ENCODE measurements at places on chromosomes 5 and 9.

DNA sequence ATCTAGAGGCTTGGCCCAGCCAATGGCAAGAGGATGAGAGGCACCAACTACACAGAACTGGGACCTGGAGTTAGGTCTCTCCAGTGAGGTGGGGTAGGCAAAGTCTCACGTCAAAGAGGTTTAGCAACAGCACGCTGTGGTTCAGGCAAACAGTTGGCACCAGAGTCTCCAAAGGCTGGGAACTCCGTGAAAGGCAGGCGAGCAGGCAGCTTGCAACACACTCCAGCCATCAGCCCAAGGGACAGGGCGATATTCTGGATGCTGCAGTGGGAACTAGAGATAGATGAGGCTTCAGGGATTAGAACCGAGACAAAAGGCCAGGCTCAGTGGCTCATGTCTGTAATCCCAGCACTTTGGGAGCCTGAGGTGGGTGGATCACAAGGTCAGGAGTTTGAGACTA lies 129.1 kb downstream of the PDZD2 start:
- DNase-seq: no peak

DNA sequence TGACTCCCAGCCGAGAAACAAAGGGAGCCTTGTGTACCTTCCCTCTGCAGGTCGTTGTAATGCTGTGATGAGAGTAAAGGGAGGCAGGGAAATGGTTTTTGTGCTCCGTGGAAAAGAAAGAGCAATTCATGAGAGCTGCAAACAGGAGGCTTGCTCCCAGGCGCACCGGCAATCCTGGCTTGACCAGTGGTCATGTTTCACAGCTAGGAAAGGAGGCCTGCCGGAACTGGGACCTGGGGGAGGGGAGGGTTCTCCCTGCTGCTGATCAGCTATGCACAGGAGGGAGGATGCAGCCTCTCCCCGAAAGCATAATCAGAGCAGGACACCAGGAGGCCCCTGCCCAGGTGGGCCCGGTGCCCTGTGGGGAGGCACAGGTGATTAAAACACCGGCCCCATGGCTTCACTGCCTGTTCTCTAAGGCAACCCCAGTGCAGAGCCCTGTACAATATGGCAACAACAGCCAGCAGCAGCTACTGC lies 131.3 kb downstream of the ZDHHC21 start:
- DNase-seq: no peak

DNA sequence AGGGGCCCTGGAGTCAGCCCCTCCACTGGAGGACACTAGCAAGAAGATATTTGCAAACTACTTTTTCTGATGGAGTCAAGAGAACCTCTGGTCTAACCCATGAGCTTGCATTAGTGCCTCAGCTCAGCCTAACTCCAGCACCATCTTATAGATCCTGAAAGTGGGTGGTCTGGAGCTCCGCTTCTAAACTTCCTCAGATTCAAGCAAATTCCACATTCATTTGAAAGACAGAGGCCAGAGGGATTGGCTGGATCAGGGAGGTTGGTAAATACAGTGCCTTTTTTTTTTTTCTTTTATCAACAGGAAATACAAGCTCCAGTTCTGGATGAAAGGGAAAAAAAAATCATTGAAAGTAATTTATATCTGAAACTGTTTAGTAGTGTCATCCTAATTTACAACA lies 99.9 kb downstream of the ENC1 start:
- DNase-seq: no peak

GRCh38 chr5:156031181-156031580 lies 295.8 kb upstream of the SGCD start:
- no peak for DNase-seq

- DNase-seq: no peak
These were observed at the start of gene AKNA for GRCh38 chr9:114387680-114388356. Gene AKNA, minus strand, starts transcription at chr9:114387982. Its CDS starts 6,649 bp downstream, at chr9:114381333.

GRCh38 chr5:153158608-153159007 lies 331.9 kb upstream of the GRIA1 start:
- DNase-seq: no peak

DNA sequence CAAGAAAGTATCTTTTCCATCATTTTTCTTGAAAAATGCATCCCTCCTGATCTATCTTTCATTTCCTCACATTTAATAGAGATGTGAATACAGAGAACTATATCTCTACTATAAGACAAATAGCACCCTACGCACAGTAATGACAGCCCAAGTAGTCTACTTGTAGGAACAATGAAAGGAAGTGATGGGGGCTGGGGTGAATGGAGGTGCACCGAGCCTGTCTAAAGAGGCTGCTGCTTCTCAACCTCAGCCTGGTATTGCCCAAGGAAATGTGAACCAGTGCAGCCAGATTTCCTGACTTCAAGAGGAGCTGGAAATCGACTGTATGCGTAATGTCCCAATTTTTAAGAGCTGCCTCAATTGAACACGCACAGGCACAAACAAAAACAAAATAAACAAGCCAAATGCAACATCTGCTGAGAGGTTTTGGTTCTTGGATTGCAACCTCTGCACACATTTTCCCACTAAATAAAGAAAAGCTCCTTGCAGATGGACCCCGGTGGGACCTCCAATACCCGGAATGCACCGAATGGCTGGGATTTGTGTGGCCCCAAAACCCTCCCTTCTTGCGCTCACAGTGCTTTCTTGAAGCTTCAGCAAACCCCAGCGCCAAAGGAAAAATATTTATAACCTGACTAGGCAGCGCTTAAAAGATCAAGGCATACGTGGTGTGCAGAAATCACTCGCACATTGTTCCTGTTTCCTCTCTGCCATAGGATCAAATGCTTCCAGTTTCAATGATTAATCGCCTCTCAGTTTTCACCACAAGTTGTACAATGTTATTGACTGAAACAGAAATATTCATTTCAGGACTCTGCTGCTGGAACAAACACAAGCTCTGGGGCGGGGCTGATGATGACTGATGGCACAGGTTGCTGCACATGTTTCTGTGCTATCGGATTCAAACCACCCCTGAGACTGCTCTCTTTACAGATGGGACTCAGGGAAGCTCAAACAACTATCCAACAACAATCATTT lies 68.3 kb downstream of the KCNIP1 start:
- no peak for DNase-seq

GRCh38 chr5:62722360-62722759 lies 143.7 kb downstream of the LRRC70 start:
- DNase-seq: no peak

DNA sequence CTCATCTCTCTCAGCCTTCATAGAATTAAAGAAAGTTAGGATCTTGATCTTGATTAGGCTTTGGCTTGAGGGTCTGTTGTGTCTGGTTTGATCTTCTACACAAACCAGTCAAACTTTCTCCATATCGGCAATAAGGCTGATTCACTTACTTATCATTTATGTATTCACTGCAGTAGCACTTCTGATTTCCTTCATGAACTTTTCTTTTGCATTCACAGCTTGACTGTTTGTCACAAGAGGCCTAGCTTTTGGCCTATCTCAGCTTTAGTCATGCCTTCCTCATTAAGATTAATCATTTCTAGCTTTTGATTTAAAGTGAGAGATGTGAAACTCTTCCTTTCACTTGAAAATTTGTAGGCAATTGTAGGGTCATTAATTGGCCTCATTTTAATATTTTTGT lies 62.8 kb downstream of the SH3RF2 start:
- no peak for DNase-seq

DNA sequence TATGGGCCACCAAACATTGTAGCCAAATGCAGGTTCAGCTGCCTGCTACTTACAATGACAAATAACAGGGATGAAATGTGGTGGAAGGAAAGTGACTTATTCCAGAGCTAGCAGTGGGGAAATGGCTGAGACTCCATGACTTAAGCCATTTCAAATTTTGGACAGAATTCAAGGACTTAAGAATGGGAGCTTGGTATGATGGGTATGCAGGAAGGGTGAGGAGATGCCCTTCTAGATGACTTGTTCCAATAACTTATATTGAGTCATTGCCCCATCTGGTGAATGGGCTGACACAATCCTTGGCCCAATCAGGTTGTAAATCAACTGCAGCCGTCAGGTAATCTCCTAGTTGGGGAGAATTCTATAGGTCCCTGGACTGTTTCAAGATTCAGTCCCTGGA lies 230.7 kb upstream of the SGCD start:
- no peak for DNase-seq

- DNase-seq: no peak
These were observed 34.0 kb downstream of the NDUFS4 start for GRCh38 chr5:53594419-53594818.

DNA sequence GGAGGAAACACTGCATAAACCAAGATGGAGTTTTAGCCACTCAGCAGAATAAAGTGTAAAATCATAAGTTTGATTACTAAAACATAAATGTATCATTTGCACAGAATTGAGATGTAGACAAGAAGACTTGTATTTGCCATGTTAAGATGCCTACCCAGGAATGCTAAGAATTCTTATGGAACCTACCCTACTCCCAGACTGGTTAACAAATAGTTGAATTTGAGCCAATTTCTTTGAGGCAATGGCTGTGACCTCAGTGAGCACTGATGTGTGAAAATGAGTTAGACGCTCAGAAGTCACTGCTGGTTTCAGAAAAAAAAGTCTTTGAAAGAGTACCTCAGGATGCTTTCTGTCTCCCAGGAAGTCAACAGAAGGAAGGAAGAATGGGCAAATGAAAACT lies 95.6 kb downstream of the ESM1 start:
- no peak for DNase-seq

- DNase-seq: no peak
These were observed 111.2 kb upstream of the IL12B start for GRCh38 chr5:159441441-159441840.

- no peak for DNase-seq
These were observed 75.8 kb downstream of the AOPEP start for GRCh38 chr9:94802251-94802650.

- DNase-seq: no peak
These were observed 66.0 kb downstream of the ZNF366 start for GRCh38 chr5:72441094-72441723.

DNA sequence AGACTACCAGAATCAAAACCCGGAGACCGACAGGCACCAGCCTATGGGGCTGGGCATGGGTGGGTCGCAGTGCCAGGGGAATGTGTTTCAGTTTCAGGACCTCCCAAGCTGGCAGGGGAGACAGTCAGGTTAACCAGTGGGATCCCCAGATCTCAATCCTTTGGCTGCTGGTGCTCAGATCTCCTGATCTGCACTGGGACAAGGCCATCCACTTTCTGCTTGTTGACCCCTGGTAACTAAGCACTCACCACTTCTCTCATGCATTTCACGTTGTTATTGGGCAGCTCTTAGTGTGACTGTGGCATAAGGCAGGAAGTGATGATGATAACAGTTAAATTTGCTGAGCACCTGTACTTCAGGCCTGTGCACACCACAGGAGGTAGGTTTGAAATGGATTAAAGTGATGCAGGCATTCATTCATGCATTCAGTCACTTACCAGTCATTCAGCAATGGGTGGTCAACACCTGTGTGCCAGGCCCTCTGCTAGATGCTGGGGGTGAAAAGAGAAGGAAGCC lies 42.1 kb upstream of the STXBP1 start:
- no peak for DNase-seq

GRCh38 chr9:16676519-16676918 lies 194.0 kb downstream of the BNC2 start:
- no peak for DNase-seq

- no peak for DNase-seq
These were observed 429.5 kb downstream of the DTWD2 start for GRCh38 chr5:118558871-118559270.

DNA sequence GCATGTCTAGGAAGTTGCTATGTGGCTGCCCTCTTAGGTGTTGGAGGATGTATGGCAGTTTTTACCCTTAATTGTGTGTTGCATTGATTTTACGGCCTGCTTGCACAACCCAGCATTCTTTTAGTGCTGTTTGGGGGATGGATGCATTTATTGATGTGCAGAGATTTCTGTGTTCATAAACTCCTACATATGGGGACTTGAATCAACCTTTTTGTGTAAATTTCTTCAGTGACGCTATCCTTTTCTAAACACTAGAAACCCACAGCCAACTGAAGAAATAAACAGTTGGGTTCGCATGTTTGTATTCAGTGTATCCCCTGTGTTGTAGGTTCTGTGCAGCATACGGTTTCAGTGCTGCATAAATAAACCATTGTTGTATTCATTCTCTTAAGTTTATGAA lies 263.7 kb downstream of the RASEF start:
- no peak for DNase-seq

- DNase-seq: no peak
These were observed 27.8 kb downstream of the FGF18 start for GRCh38 chr5:171447226-171447625.

DNA sequence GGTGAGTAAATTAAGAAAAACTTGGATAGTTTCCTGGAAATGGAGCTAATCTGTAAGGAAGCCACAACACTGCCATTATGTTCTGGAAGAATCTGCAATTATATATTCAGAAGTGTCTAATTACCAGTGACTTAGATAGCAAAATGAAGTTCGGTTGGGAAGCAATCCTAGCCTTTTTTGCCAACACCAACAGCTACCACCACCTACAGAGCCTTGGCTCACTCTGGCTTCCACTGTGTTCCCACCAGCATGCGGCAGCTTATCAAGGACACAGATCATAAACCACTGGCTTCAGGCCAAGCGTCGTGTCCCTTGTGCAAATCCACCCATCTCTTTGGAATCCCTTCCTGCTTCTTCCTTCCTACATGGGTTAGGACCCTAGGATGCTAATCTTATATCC lies 118.0 kb upstream of the PCA3 start:
- DNase-seq: no peak

GRCh38 chr9:118058227-118058626 lies 354.0 kb downstream of the TLR4 start:
- no peak for DNase-seq

GRCh38 chr9:69861011-69861410 lies 40.4 kb downstream of the CFAP95 start:
- DNase-seq: no peak

- DNase-seq: no peak
These were observed 80.1 kb downstream of the EFNA5 start for GRCh38 chr5:107590686-107591085.

DNA sequence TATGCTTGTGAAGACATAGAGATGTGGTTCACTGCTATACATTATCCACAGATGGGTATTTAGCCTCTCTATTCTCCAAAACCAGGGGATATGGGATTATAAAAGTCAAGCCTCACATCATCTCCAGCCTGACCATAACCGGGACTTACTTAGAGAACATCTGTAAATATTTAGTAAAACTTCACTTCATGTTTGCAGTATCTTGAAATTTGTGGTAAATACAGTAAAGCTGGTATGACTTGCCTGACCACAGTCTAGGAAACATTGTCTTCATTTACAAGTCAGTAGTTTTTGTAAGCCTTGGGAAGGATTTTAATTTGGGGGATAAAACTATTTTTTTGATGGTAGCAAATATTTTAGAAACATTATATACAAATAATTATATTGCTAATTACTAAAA lies 64.2 kb downstream of the MAST4 start:
- no peak for DNase-seq

- DNase-seq: no peak
These were observed 69.3 kb downstream of the PSD2 start for GRCh38 chr5:139864716-139865483.

DNA sequence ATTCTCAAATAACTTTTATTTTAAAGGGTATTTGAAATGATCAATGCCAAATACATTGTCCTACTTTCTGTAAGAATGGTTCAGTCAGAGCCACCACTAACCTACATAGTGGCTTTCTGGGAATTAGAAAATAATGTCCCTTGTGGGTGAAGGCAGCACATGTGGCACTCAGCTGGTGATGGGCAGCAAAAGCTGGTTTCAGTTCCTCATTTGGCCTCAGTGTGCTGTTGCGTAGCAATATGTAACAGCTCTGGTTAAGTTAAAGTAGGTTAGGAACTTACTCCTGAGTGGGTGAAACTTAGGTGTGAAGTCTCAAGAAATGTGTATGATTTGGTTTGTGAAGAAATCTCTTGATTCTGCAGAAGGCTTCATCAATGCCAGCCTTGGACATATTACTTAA lies 99.6 kb upstream of the SPEF2 start:
- DNase-seq: no peak

- DNase-seq: peak; percentile 65
These were observed 1.9 kb downstream of the SPTAN1 start for GRCh38 chr9:128554155-128554862.

Data from HAP-1 (cell line).